ENCODE measurements at places on chromosomes 4 and X.

DNA sequence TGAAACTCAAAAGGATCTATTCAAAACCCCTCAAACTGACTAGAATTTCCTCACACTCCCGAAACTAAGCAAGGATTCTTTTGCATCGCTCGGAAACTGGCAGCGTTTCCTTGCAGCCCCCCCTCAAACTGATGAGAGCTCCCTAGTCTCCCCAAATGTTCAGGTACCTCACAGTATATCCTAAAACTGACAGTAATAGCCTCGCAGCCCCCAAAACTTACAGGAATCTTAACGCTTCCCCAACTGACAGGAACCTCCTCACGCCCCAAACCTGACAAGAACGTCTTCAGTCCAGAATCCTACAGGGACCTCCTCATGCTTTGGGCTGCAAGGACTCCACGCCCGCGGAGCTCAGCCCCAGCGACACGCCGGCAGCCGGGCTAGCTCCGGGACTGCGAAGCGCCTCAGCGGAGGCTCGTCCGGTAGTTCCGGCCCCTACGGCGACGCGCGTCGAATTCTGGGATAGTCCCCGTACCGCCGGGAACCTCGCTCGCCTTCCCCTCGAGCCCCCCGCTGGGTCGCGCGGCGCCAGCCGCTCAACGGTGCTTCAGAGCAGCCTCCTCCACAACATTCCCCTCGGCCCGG, 640 bp downstream of the PHF8 start:
- DNase-seq = peak; percentile 40

DNA sequence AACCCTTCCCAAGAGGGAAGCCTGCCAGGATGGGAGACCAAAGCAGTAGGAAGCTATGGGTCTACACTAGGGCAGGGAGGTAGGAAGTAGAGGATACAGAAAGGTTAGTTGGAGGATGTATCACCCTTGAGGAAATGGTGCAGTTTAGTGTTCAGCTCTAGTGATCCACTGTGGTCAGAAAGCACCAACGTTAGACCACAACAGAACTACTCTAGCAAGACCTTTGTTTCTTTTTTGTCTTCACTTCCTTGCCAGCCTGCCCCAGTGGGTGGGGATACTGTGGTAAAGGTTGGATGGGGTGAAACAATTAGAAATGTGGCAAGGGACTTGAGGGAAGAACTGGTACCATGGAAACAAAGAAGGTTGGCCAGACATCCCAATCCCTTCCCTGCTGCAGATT, 83.3 kb downstream of the DDIT4L start:
- DNase-seq = no peak

DNA sequence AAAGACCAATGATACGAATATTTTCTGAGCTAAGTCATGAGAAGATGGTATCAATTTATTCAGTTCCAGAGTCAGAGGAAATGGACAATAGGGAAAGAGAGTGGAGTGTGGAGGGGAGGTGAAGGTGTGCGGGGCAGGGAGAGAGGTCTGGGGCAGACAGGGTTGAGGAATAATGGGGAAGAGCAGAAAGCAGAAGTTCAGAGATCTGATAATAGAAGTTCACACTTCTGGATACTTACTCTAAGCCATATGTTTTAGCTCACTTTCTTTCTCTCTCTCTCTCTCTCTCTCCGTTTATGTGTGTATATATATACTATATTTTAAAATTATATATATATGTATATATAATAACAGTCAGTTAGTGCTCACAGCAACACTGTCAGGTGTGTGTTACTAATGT, 40.4 kb downstream of the FOXR2 start:
- DNase-seq = no peak

GRCh38 chr4:15198070-15198727, 195.9 kb downstream of the CPEB2 start:
- no peak for DNase-seq

DNA sequence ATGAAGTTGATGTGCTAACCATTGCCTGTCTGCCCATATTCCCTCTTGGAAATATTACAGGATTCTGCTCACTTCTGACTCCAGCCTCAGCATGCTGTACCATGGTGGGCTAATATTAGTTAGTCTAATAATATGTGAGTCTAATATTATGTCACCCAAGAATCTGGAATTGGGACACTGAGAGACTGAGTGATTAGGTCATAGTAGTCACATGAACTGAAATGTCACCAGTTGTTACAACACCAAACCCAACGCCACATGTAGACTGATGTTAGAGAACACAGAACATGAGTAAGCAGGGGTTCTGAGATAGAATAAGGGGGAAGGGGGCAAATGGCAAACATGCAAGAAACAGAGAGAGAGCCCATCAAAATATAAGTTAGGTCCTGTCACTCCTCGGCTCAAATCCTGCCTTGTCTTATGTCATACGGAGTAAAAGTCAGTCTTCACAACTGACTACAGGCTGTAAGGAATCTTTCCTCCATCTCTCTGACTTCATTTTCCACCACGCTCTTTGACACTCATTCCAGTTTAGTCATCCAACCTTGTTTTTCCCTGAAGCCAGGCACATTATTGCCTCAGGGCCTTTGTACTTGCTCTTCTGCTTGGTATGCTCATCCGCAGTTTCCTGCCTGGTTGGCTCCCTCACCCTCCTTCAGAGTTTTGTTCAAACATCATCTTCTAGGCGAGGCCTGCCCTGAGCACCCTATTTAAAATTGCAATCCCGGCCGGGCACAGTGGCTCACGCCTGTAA, 9.6 kb upstream of the SLAIN2 start:
- DNase-seq = no peak

- no peak for DNase-seq
These were observed 123.1 kb downstream of the NEK1 start for GRCh38 chr4:169489306-169489705.

DNA sequence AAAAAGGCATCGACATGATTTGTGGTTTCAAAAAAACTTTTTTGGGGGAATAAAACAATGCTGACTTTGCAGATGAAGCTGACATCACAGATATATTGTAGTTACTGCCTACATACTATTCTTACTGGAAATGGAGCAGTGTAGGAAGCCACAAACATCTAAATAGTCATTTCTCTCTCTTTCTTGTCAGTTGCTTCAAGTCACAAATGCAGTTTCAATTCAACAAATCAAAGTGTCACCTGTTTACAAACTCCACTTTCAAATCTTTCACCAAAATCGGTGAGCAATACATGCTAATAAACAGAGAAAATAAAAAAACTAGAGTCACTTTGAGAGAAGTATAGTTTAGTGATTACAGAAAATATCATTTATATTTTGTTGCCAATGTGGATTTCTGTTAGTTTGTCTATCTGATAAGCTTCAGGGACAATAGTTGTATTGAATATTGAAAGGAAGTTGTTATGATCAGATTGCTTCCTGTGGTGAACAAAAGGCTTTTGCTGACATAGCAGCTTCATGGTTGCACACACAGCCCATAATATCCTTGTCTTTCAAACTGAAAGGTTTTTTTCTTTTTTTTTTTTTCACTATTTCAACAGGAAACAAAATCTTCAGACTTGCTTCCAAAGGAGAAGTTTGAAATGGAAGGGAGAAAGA, 49.7 kb upstream of the PTPN13 start:
- DNase-seq = no peak

GRCh38 chr4:108097990-108098553, 70.7 kb downstream of the LEF1 start:
- no peak for DNase-seq

DNA sequence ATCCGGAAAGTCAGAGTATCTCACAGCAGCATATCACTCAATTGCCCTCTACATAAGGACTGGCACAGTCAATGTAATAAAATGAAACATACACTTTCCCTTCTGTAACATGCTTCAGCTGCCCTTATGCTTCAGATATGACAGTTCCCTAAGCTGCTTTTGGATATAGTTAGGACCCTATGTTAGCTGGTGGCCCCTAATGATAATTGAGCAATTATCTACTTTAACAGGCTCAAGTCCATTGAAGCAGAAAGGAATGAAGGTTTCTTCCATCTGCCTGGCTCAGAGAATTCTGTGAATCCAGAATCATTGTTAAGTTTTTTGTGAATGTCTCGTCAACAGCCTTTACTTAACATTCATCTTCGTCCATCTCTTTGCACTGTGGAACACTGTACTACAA, 951.2 kb upstream of the DIAPH2 start:
- no peak for DNase-seq

DNA sequence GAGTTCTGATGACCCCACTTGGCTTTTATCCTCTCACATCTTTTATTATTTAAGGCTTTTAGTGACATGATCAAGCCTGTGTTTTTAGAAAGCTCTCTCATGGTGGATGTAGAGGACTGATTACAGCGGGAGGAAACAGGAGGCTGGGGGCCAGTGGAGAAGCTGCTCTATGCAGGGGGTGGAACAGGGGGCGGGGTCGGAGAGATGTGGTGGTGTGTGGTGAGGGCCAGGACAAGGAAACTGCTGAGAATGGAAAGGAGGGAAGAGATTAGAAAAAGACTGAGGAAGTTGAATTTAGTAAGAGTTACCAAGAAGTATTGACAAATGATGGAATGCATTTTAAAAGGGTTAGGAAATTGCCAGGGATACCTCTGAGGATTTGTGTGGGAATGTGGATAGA, 292.2 kb downstream of the ZIC3 start:
- DNase-seq = no peak

DNA sequence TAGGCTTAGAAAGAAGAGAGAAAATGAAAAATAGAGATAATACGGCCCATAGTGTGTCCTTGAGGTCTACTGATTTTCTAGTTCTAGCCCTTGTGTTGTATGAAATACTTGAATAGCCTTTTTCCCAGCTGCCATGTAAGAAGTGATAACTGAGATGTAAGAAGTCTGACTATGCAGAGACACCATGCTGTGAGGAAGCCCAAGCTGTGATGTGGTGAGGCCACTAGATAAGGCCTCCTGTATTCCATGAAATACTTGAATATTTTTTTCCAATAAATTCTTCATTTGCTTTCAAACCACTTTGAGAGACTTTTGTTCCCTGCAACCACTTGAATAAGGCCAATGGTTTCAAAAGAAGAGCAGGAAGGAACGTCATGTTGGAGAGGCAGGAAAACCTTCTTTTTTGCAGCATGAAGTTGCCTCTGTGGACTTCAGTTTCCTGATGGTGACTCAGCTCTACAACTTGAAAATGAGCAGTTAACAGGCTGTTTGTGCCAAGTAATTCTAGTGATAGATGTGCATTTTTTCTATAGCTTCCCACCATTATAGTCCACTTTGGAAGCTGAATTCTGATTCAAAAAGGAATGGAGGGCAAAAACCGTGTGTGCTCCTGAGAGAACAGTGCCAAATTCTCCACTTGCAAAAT, 25.5 kb upstream of the FAM9C start:
- no peak for DNase-seq

DNA sequence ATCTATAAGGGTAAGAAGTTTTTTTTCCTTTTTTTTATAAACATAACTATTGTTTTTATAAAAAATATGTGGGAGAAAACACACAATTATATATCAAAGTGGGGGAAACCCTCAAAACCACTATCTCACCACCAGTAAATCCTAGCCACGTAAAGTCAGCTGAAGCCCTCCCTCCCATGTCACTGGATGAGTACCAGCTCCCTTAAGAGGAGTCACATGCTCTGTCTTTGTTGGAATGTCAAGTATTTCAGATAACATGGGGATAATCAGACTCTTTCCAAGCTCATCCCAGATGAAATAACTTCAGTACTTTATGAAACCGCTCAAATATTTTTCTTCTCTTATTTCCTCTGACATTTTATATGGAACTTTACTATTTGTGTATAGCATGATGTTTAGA, 2.4 kb downstream of the MYOZ2 start:
- DNase-seq = no peak

GRCh38 chr4:92129408-92129994, 174.3 kb upstream of the GRID2 start:
- peak; percentile 29 for DNase-seq

DNA sequence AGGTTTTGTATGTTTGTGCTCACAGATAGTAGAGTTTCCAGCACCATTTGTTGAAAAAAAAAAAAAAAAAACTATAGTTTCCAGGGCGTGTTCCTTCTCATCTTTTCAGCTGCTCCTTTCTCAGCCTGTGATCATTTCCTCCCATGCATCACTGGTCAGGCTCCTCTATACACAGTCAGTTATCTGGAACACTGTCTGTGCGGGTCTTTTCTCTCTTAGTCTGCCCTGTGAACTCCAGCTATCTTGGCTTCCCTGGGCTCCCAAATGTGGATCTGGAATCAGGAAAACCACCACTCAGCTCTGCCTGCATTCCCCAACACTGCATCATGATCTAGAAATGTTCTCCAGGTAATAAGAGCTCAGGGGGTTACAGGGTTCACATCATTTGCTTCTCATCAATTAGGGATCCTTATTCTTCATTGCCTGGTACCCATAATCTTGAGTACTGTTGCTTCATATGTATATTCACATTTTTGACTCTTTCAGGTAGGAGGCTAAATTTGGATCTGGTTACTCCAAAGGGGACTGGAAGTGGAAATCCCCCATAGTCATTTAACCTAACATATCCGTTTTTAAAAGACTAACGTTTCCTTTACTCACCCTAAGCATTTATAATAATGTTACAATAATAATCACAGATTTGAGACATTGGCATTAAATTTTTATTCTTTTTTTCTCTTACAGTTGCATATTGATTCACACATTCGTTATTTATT, 221.8 kb upstream of the KLF3 start:
- DNase-seq = no peak

- DNase-seq = no peak
These were observed 5.8 kb downstream of the RPS6KA3 start for GRCh38 chrX:20260885-20261284.

GRCh38 chrX:71873459-71873833, 37.2 kb upstream of the NHSL2 start:
- DNase-seq = no peak

GRCh38 chr4:57410331-57411052, 300.3 kb upstream of the IGFBP7 start:
- no peak for DNase-seq

GRCh38 chr4:7762376-7763030, 177.2 kb downstream of the AFAP1 start:
- peak; percentile 17 for DNase-seq

GRCh38 chr4:142480244-142480643, 365.9 kb downstream of the INPP4B start:
- no peak for DNase-seq

DNA sequence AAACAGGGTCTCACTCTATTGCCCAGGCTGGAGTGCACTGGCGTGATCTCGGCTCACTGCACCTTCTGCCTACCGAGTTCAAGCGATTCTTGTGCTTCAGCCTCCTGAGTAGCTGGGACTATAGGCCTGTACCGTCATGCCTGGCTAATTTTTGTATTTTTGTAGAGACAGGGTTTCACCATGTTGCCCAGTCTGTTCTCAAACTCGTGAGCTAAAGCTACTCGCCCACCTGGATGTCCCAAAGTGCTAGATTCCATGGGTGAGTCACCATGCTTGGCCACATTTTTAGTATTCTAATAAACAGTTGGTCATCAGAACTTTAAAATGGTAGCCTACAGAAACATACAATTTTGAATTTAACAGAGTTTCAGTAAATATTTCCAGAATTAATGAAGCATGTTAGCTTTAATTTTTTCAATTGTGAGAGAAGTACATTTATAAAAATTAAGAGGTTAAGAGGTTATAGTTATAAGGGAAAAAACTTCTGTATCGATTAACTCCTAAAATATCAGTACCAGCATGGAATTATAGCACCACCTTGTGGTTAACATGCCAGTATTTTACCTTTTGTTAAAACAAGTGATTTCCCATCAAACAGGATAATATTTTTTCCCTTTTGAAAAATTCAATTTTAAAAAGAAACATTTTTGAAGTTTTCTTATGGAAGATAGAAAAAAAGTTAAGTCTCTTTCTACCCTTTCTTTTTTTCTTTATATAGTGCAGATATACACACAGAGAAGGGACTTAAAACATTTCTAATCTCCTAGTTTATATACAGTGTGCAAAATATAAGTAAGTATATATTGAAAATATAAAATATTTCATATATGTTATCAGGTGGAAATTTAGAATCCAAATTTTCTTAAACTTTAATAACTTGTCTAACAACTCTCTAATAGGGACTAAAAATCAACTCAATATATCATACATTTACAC, 35.4 kb downstream of the CEP44 start:
- no peak for DNase-seq

Measured in mucosa of descending colon (tissue), 3 donors.